Lung microvascular endothelial cell (primary cell): ENCODE measurements at places on chromosomes 1 and 21.
A peak's percentile ranks its signal among the peaks of the same experiment; 100 is the strongest.

GRCh38 chr1:234985007-234985370 lies 143.6 kb downstream of the TOMM20 start:
- no peak for DNase-seq

DNA sequence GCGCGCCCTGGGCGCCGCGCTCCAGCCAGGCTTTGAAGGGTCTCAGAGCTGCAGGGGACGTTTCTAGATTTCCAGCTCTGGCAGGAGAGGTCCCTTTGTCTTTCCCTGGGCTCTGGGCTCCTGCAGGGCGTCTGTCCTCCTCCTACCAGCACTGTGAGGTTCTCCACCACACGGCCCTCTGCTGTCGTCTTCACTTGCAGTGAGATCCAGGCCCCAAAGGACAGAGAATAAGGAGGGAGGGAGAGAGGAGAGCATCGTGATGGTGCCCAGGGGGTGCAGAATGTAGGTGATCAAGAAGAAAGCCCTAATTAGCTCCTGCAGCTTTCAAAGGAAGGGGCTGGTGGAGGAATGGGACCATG lies 4.2 kb upstream of the GNB1 start:
- DNase-seq = no peak

DNA sequence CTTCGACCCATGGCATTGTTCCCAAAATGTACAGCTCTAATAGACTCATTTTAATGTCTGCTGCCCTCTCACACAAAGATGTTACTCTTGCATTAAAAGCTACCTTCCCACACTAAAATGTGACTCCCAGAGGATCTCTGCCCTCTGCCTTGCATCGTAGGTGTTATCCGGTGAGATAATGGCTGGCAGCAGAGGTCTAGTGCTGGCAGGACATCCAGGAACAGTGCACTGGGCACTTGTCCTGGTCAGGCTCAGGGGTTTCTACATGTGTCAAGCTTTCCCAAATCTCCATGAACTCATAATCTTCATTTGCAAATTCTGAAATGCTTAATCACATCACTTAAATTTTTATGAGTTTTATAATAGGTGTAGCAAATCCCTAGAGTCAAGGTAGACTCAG lies 310.6 kb downstream of the LRRIQ3 start:
- no peak for DNase-seq

- peak; percentile 28 for DNase-seq
Observed at GRCh38 chr1:193754732-193755427, 568.5 kb upstream of the B3GALT2 start.

DNA sequence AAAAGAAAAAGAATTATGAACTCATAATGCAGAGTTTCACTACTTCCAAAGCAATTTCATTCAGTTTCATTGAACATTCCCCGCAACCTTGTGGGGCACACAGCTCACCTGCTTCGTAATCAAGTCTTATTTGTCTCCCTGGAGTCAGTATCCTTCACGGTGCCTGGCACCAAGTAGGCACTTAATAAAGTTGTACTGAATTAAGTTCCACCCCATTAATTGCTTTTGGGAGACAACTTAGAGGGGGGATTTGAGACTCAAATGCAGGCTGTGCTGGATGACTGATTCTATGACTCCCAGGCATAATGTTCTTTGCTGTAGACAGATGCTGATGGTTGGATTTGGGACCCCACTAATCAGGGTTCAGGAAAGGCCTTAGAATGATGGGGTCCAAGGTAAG lies 6.5 kb upstream of the ID3 start:
- DNase-seq = no peak
